ENCODE measurements at places on chromosomes 1 and 21. TPM values are rescaled to one million over a fixed set of nuclear protein-coding genes. Genes with fewer than 3 reads are reported as not detected.

PATJ gene
- polyA plus RNA-seq: 2.9 TPM

PRPF38B gene
- polyA plus RNA-seq: 28.8 TPM

OR2T35 gene
- not detected for polyA plus RNA-seq

S100A7 gene
- not detected for polyA plus RNA-seq

OR1C1 gene
- polyA plus RNA-seq: not detected

PLD5 gene
- polyA plus RNA-seq: 0.02 TPM

PROK1 gene
- polyA plus RNA-seq: not detected

C1orf50 gene
- 9.5 TPM for polyA plus RNA-seq

SGIP1 gene
- polyA plus RNA-seq: 71.4 TPM

TMCC2 gene
- polyA plus RNA-seq: 2.5 TPM

PLEKHN1 gene
- 0.44 TPM for polyA plus RNA-seq

ADAMTSL4 gene
- 7.3 TPM for polyA plus RNA-seq

TRIM33 gene
- 17.8 TPM for polyA plus RNA-seq

SPRR2G gene
- polyA plus RNA-seq: not detected

ADORA3 gene
- polyA plus RNA-seq: not detected

WDR4 gene
- 11.7 TPM for polyA plus RNA-seq

MARCKSL1 gene
- polyA plus RNA-seq: 79.1 TPM

SPATA17 gene
- 0.89 TPM for polyA plus RNA-seq

METTL13 gene
- 27.3 TPM for polyA plus RNA-seq

HMCN1 gene
- 5.6 TPM for polyA plus RNA-seq

NT5C1A gene
- not detected for polyA plus RNA-seq

FAM72C gene
- 2.3 TPM for polyA plus RNA-seq
